ENCODE measurements at places on chromosomes 13 and 19.

DNA sequence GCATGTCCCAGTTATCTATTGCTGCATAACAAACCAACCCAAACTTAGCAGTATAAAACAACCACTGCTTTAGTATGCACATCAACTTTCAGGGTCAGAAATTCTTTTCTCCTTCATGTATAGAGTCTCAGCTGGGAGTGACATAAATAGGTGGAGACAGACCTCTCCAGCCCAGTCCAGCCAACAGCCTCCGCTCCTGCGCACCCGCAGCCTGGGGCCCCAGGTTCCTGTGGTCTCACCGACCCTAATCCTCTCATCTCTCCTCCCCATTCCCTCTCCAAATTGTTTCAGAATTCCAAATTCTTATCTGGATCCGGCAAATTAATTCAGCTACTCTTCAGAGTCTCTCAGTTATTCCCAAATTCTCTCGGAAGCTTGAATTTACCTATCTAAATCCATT is 522 bp upstream of the ATP12A start:
- no peak for DNase-seq

DNA sequence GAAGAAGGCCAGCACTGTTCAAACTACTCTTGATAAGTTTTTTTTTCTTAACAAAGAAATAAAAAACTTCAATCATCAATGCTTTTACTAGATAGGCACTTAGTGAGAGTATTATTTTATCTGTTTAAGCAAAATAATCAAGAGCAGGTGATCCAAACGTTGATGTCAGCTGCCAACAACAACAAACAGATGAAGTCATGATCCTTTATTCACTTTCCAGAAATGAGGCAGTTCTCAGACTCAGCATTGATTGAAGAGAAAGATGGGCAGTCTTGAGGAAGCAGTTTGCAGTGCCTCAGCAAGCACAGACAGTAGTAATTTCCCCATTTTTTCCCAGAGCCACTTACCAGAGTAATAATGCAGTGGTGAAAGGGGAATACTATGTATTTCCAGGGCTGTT is 38.4 kb upstream of the CSNK1A1L start:
- no peak for DNase-seq

DNA sequence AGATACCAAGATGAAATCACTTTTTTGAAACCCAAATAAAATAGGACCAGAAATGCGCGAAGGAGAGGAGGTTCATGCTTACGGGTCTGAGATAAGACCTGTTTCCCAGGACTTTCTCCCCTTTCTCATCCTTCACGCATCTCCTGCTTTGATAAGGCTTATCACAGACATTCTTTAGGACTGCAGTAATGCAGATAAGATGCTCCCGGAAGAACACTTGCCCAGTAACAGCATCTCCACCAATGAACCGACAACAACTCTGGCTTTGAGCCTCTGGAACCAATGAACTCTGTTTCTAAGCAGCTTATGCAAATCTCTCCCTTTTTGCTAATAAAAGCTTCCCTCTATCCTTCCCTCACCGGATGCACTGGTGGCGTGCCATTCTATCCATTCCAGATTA is 783.4 kb upstream of the ARGLU1 start:
- DNase-seq = no peak

- DNase-seq = no peak
Observed at GRCh38 chr13:20351281-20352022, 119.3 kb upstream of the GJB6 start.

GRCh38 chr13:30984620-30985019 is 52.2 kb downstream of the TEX26 start:
- no peak for DNase-seq

DNA sequence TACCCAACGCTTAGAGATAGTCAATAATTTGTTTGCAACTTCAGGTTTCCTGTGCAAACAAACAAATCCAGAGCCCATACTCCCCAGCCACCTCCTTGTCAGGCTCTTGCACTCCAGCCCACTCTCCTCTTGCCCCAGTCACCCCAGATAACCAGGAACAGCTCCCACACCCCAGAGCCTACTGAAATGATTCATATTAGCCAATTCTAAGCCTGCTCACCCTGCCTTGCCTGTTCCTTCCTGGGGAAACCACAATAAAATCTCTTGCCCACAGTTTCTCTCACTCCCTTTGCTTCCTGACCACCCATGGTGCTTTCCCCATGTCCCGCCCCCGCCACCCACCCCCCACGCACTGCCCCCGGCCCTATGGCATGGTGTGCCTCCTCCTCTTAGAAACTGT is 3.8 kb upstream of the ACTL9 start:
- DNase-seq = no peak

Data from right renal pelvis (tissue), 4 donors.